Hematopoietic multipotent progenitor cell treated with erythropoietin and hydrocortisone succinate and interleukin-3 and kit ligand, for 6 days (in vitro differentiated cells): ENCODE measurements at places on chromosomes 5 and 9.
A peak's percentile ranks its signal among the peaks of the same experiment; 100 is the strongest.

DNA sequence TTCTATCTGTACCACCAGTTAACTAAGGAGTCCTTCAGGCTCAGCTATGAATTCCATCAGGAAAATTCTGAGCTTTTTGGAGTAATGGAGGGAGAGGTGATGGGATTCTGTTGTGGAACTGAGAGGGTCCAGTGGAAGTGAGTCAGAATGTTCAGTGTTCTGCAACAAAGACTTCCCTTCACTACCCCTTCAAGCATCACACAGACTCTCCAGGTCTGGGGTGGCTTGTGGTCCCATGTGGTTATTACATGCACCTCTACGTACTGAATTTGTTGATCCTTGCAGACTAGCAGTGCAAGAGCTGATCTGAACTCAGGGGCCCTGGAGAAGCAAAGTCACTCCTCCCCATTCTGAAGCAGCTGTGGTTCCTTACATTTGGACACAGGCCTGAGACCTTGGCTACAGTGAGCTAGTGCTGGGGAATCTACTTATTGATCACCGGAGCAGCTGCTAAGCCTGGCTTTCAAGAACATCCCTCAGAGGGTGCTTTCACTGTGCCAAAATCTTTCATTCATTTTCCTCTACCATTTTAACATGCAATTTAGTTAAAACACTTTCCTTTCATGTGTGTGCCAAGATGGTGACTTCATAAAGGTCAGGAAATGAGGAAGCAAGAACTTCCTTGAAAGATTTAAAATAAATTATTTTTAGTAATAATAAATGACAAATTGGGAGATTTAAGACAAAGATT, 75.0 kb upstream of the TNC start:
- DNase-seq, result no peak

- no peak for DNase-seq
These were observed 53.1 kb upstream of the DAB2IP start for GRCh38 chr9:121598167-121598964.

- DNase-seq, result no peak
These were observed 118.7 kb downstream of the ZNF462 start for GRCh38 chr9:106981396-106982287.

- peak; percentile 90 for DNase-seq
These were observed 23.9 kb downstream of the IRF1 start for GRCh38 chr5:132466433-132467286.

DNA sequence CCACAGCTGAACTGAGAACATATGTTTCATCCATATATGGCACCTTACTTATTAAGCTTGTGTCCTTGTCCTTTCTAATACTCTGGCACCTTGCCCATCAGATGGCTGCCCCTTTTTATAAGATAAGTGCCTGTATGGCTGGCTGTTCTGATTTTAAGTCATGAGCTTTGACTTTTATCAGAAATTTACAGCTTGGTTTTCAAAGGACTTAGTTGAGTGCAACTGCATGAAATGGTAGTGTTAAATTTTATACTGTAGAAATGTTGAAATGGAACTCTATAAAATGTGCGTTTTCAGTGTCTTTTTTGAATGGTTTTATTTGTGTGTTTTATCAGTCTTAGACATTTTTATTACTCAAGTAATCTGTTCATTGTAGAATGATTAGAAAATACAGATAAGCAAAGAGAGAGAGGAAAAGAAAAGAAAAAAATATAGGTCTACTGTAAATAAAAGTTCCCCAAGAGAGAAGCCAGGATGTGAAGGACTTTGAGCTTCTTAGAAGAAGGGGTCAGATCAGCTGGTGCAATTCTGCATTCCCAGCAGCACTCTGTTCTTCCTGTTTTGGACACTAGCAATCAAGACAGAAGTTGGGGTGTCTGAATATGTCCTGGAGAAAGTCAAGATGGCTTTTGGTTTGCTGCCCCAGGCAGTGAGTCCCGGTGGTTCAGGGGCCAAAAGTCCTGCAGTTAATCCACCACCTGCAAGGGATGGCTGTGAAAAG, 38.9 kb downstream of the ARHGAP26 start:
- peak; percentile 71 for DNase-seq

DNA sequence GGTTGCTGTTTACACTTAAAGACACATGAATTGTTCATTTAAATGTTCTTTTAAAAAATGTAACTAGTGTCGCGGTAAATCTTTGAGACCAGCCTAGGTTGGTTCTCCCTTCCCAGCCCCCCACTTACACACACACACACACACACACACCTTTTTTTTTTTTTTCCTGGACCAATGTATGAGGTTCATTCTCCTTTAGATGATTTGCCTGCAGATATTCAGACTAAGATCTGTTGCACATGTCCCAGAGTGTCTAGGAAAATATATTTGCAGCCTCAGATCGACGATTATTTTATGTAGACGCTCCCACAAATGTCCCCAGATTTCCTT, 4.4 kb upstream of the ELAVL2 start:
- DNase-seq, result no peak

DNA sequence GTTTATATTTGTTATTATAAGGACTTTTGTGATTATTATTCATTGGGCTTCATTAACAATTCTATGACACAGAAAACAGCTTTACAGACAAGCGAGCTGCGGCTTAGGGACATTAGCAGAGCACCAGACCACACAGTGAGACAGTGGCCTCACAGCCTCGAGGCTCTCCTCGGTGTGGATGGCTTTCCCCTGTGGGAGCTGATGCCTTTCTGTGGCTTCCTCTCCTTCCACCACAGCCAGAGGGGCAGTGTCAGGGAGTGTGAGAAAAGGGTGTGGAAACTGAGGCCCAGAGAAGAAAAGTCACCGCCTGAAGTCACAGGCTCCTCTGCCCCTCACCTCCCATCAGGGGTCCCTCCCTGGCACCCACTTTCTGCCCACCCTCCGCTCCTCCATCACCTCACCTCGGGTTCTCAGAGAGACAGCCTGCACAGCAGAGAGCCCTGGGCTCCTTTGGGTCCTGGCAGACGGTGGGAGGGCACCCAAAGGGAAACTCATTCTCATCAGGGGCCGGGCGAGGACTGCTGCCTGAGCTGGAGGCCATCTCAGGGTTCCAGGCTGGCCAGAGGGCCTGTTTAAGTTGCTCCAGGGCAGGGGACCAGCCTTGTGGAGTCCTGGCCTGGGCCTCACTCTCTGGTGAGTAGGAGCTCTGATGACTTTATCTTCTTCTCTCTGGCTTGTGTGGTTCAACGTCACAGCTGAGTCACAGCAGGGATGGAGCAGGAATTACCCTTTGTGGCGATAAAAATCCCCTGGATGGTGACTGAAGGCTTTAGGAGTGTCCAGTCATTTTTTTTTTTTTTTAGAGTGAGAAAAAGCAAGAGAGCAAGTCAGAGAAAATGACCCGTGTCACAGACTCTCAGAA, 830 bp downstream of the TRAF1 start:
- no peak for DNase-seq

DNA sequence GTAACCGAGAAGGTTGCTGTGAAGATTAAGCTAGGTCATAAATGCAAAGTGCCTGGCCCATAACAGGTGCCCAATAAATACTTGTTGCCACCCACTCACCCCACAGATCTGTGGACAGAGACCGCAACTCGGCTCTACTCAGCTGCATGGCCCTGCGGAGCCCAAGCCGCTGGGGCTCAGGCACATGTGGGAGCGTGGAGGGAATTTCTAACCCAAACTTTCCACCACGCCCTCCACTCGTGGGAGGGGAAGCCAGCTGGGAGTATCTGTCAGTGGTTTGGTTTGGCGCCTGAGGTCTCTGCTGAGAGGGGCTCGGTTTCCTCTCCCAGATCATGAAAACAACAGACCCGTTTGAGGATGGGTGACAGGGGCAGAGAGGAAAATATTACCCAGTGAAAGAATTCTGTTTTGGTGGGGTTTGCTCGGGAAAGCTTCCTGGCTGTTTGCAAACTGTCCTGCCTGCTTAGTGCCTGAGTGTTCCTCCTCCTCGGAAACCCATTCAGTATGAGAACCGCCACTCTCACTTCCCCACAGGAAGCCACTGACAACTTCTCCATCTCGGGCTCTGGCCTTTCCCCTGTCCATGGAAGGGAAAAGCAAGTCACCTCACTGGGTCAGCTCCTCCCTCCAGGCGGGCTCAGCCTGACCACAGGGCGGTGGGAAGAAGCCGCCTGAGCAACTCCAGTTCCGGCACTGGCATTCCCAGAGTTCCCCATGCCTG, 60.1 kb downstream of the RGS3 start:
- no peak for DNase-seq

GRCh38 chr5:128984480-128984879, 19.2 kb downstream of the SLC27A6 start:
- DNase-seq, result no peak

DNA sequence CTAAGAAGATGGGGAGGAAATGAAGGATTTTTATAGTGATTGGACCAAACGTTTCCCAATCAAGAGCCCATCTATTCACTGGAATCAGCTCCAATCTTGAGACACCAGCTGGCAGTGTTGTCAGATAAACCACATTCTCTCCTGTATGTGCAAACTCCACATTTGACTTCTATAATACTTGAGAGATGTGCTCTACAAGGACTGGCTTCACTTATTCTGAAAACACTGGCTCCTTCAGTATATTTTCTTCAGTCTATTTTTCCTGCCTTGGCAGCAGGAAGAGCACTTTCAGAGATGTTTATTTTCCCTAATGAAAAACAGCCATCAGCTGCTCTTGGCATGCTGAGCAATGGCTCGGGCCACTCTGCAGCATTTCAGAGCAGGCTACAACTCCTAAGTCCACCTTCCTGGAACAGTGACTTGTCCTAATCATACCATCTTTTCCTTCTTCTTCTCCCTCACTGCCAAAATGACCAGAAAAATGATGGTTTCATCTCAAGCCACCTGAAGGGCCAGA, 96.9 kb upstream of the FSTL4 start:
- DNase-seq, result no peak

DNA sequence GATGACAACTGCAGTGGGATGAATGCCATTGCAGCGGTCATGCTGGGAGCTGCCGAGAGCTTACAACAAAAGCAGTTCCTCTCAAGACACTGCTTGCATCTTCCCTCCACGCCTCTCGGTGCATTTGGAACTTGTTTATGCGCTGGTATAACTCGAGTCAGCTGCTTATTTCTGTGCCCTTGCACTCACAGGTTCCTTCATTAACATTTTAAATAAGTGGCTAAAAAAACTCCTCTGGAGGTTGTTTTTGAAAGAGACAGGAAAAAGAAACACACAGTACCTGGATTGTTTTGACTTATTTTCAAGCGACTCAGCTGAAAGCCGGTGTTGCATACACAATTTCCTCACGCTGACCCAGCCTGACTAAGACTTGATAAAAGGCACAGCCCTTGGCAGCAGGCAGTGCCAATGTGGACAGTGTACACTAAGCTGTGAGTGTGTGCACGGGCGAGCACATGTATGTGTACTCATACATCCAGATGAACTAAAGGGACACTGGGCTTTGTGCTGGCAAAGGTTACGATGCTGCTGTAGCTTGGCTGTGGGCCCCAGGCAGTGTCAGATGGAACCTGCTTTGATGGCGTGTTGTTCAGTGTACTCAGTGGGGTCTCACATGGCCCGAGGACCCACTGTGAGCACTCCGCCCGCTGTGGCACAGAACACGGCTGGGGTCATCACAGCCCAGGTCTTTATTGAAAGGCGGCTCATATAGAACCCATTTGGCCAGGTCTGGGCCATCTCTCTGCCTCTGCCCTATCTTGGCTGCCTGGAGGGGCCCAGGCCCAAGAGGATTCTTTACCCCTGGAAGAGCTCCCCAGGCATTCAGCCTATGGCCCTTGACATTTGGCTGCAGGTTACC, 92.3 kb downstream of the ANKRD33B start:
- no peak for DNase-seq

GRCh38 chr5:121378559-121379359, 472.9 kb upstream of the FTMT start:
- DNase-seq, result no peak

DNA sequence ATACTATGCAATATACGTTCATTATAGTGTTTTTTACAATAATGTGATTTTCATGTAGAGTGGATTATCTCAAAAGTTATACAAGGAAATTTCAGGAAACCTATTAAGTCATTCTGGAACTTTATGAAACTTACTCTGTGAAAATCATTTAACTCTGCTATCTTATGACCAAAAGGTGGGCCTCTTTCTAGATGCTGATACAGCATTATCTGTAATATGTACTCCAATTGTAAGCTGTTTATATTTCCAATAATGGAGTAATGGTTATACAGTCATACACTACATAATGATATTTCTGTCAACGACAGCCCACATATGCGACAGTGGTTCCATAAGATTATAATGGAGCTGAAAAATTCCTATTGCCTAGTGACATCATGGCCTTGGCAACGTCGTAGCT, 18.8 kb upstream of the PCSK5 start:
- no peak for DNase-seq

GRCh38 chr5:132019857-132020555, 8.5 kb upstream of the ACSL6 start:
- DNase-seq, result no peak

DNA sequence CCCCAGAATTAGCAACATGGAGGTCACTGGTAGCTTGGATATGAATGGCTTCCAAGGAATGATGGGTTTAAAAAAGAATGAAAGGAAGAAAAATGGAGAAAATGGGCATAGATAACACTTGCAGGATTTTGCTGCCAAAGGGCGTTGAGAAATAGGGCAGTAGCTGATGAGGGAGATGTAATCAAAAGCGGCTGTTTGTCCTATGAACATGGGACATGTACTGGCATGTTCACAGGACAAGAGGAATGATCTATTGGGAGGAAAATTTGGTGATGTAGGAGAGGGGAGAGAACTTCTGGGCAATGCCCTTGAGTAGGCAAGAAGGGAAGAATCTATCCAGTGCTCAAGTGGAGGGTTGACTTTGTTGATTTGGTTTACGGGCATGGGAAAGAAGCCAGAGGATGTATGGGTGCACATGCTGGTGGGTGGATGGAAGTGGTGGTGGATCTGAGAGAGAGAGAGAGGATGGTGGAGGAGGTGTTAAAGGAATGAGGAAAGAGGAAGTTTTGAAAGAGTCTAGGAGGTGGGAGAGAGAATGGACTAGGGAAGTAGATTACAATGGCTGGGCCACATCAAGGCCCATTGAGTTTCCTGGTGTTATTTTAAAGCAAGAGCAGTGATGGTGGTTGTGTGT, 115.1 kb upstream of the MVB12B start:
- no peak for DNase-seq

- no peak for DNase-seq
These were observed 254.1 kb upstream of the ACTBL2 start for GRCh38 chr5:57736716-57737115.

- DNase-seq, result no peak
These were observed 1028.5 kb upstream of the CDH9 start for GRCh38 chr5:28066856-28067255.
